ENCODE measurements at places on chromosomes 12 and 14. TPM values are rescaled to one million over a fixed set of nuclear protein-coding genes. Genes with fewer than 3 reads are reported as not detected.

CPSF6 gene
- total RNA-seq, result 132 TPM

MGP gene
- total RNA-seq, result 0.96 TPM

RPL10L gene
- total RNA-seq, result not detected

AQP2 gene
- not detected for total RNA-seq

- DNase-seq, result no peak
Observed at GRCh38 chr12:115683240-115683780, 594.2 kb downstream of the MED13L start.

DNA sequence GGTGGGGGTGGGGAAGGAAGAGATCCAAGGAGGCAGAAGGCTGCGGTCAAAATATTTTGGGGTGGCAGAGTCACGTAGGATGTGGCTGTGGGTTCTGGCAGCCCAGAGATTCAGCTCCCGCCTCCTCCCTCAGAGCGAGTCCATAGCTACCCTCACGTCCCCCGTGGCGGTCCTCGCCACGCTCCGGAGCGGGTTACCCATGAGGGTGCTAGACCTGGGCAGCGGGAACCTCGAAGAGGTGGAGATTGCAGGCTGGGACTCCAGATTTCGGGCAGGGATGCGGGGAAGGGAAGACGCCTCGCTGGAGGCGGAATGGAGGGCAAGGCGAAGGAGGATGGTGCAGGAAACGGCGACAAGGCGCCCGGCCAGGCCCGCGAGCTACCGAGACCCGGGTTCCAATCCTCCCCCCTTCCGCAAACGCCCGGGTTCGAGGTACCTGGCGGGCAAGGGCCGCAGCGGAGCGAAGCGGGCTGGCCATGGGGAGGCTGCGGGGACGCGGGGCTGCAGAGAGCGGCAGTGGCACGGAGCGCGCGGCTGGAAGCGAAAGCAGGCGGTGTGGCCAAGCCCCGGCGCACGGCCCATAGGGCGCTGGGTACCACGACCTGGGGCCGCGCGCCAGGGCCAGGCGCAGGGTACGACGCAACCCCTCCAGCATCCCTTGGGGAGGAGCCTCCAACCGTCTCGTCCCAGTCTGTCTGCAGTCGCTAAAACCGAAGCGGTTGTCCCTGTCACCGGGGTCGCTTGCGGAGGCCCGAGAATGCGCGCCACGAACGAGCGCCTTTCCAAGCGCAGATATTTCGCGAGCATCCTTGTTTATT lies 46.2 kb downstream of the BCAT1 start:
- DNase-seq, result peak; percentile 54

- DNase-seq, result no peak
Observed at GRCh38 chr14:60975551-60975950, 5.3 kb downstream of the TRMT5 start.

- DNase-seq, result no peak
Observed at GRCh38 chr12:24797901-24798300, 151.0 kb downstream of the BCAT1 start.

GRCh38 chr12:74626397-74626796 lies 88.8 kb downstream of the ATXN7L3B start:
- no peak for DNase-seq

Data from WTC11 (cell line).